ENCODE measurements at places on chromosomes 6 and 20.
A peak's percentile ranks its signal among the peaks of the same experiment; 100 is the strongest.

GRCh38 chr6:44327096-44327495 lies 13.9 kb upstream of the AARS2 start:
- no peak for DNase-seq

DNA sequence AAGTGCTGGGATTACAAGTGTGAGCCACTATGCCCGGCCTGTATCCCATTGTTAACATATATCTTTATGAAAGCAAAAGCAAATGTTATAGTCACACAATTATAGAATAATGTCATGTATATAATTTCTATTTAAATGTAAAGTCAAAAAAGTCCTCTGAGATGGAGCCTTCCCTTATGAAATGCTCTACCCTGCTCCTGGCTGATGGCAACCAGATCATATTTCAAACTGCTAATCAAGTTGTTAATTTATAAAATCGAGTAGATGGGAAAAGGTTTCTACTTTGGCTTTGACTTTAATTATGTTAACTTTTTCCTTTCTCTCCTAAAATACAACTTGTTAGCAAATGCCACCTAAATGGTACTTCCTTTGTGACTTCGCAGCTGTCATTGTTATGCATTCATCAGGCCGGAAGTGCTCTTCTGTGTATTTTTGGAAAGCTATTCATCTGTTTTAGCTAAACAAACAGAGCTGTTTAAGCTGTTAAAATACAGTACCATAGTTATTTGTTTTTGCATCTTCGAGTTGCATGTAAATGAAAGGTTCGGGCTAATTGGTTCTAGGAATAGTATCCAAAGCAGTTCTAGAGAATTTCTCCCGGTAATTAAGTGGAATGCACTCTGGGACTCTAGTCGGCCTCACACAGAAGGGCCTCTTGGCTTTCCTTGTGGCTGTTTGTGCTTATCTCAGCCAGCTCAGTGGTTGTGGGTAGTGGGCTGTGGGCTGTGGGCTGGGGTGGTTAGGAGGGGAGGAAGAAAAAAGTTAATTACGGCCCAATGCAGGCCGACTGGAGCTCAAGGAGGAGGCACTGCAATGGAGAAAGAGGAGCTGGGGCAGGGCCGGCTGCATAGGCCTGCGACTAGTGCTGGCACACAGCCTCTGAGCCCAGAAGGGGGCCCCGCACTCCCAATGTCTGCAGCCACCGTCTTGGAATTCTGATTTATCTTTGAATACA lies 34.8 kb downstream of the SLC35D3 start:
- no peak for DNase-seq

DNA sequence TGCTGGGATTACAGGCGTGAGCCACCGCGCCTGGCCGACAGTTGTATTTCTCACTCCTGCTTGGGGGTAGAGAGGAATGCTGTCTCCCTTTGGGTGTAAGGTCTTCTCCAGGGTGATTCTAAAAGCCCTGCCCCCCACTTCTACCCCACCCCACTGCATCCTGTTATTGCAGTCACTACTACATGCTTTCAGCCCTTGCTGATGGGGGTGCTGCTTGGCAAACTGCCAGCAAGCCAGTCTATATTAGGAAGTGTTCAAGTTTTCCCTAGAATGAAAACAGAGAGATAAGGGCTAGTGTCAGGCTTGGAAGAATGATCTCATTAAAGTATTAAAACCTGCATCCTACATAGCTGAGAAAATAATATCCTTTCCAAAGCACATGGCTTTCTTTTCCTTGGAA lies 31.3 kb downstream of the TTI1 start:
- no peak for DNase-seq

DNA sequence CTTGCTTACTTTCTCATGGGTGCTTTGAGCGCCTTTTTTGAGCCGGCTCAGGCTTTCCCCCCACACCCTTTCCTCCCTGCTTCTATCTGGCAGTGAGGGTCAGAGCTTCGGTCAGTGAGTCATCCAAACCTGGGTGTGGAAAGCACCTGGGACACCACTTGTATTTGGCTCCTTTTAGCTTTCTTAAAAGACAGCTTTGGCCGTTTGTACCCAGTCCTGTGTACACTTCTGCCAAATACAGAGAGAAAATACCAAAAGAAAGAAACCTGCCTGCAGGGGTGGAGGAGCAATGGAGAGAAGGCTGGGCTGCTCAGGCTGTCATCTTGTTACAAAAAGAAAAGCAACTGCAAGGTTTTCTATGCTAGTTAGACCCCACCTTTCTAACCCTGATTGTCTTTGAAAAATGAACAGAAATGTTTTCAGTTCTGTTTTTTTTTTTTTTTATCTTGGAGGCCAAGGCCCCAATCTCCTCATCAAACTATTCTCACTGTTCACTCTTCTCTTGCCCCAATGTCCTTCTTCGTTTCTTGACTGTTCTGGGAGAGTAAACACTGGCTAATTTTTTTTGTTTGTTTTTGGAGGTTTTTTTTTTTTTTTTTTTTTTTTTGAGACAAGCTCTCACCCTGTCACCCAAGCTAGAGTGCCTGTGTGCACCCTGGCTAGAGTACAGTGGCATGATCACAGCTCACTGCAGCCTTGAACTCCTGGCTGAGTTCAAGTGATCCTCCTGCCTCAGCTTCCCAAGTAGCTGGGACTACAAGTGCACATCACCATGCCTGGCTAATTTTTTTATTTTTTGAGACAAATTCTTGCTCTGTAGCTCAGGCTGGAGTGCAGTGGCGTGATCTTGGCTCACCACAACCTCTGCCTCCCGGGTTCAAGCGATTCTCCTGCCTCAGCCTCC lies 76.4 kb downstream of the SSR1 start:
- DNase-seq: no peak

DNA sequence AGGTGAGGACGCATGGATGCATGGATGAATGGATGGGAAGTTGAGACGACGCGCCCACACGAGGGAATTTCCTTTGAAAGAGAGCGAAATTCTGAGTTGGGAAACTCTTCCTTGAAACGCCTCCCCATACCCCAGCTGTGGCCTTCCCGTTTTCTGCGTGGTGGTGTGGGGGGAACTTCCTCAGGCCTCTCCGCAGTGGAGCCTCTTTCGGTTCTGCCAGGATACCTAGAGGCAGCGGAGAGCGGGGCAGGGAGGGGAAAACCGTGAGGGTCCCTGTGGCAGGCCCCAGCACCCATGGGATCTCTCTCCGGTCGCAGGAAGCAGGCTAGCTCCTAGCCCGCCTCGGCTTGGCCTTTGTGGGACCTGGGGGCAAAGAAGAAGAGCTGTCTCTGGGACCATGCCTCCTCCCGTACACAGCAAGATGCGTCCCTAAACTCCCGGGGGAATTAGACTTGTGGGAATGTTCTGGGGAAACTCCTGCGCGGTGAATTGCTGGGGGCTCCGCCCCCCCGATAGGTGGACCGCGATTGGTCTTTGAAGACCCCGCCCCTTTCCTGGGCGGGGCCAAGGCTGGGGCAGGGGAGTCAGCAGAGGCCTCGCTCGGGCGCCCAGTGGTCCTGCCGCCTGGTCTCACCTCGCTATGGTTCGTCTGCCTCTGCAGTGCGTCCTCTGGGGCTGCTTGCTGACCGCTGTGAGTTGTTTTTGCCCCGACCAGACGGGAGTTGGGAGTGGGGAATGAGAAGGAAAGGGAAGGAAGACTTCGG lies at the start of gene CD40:
CD40 (plus strand) TSS at position 611 of the 764 bp plus-strand sequence; CDS start at position 641, 30 bp downstream.
- peak; percentile 89 for DNase-seq

- DNase-seq: no peak
Observed at GRCh38 chr6:116408491-116408890, 37.7 kb downstream of the DSE start.

DNA sequence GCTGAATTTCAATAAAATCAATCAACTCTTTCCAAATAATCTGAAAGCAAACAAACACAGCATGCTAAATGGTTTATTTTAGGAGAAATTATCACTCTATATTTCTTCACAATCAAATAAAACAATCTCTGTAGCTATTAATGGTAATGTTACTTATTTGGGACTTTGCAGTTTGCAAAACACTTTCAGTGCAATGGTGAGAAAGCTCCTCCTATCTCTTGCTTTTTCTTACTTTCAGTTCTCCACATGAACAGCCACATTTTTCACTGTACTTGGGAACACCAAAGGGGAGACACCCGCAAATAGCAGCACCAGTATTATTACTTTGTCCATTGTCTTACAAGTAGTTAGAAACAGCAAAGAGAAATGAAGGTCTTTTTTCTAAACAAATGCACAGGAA lies 92.4 kb downstream of the DST start:
- no peak for DNase-seq

DNA sequence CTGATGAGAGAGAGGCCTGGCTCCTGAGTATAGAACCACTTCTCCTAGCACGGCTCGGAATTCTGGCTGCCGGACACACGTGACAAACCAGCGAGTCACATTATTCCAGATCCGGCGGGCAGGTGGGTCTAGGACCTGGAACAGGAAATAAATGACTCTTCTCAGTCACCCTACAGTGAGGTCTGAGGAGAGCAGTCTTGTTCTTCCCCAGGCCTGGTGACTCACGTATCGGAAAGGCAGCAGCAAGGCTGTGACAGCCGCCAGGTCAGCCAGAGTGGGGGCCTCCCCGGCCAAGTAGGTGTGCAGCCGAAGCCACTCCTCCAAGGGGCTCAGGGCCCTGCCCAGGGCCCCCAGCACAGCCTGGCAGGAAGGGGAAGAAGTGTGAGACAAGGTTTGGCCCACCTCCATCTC lies 2.8 kb downstream of the VARS1 start:
- no peak for DNase-seq
